ENCODE measurements at places on chromosomes 2 and 18. TPM values are rescaled to one million over a fixed set of nuclear protein-coding genes. Genes with fewer than 3 reads are reported as not detected.

GRCh38 chr2:236291911-236292310 lies 27.7 kb upstream of the ASB18 start:
- no peak for DNase-seq

DNA sequence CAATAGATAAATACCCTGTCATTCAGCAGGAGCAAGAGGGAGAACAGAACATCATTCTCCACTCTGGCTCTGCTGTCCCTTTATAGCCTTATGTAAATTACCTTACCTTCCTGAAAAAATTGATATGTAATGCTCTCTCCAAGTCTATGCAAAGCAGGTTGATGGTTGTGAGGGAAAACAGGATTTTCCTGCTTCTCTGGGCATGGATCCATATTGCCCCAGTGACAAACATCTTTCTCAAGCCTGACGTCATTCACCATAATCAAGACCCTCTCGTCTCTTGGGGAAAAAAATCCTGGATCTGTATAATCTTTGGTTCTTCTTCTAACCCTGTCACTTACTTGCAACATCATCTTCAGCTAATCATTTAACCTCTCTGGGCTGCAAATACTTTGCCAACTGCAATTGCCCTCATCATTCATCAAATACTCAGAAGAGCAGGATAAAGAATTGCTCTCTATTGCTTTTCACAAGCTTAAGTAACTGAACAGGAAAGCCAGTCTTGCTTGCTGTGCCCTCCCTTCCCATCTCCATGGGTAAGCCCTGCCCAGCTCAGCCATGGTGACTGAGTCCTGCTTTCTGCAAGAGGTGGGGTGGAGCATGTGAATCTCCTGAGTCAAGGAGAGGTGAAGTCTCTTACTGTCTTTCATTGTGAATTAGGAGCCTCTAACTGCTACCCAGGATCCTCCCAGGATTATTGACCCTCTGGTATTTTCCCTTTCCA lies 123.7 kb upstream of the KLF7 start:
- no peak for DNase-seq

- no peak for DNase-seq
Observed at GRCh38 chr2:99088017-99088416, 53.5 kb upstream of the C2orf15 start.

DNA sequence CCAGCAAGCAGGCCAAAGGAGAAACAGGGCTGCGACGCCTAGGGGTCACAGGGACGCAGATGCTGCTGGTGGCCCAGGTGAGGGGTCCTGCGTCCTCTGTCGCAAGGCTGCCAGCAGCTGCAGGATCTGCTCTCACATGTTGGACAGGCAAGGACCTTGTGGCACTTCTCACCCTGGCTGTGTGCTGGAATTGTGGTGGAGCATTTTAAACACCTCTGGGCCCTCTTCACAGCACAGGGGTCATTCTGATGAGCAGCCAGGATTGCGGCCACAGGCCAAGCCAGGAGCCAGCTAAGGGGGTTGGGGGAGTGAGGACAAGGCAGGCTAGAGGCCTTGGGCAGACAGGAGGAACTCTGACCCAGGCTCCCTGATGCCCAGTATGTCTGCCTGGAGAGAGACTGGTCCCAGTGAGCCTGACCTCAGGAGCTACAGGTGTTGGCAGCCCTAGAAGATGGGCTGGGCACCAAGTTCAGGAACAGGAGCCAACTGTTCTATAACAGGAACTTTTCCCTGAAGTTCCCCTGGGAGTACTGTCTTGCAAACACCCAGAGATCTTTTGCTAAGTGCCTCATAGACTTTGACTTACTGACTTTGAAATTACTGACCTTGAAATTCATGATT lies 40.2 kb downstream of the EFR3B start:
- no peak for DNase-seq

The RIT2 gene
- polyA plus RNA-seq, result 0.16 TPM

The MYO7B gene
- polyA plus RNA-seq, result 5.2 TPM

- no peak for DNase-seq
Observed at GRCh38 chr2:127506510-127506909, 19.8 kb downstream of the IWS1 start.

DNA sequence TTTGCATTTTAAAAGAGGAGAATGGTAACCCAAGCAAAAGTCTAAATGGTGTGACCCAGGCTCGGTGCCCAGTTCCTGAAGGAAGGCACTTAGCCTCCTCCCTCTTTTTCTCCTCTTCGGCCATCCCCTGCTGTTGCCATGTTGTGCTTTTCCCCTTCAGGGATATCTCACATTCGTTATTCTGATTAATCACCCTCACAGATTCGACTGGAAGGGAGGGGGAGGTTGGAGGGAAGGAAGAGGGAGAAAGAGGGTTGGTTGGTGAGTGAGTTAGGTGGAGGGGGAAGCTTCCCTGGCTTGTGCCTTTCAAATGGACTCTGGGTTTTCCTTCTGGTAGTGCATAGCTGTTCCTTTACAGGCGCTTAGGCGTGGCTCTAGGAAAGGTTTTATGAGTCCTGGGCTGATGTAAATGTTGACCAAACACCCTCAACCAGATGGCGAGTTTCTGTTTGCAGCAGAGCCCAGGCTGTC lies 39.0 kb upstream of the LYPD6B start:
- DNase-seq, result no peak

- DNase-seq, result no peak
Observed at GRCh38 chr2:132384491-132385151, 32.0 kb upstream of the GPR39 start.

The GPR155 gene
- 2.1 TPM for polyA plus RNA-seq

The TUBA3E gene
- 0.82 TPM for polyA plus RNA-seq

- DNase-seq, result no peak
Observed at GRCh38 chr18:64653068-64653467, 504.2 kb upstream of the LINC00305 start.

The CMPK2 gene
- 9.3 TPM for polyA plus RNA-seq

The FAM110C gene
- polyA plus RNA-seq, result 7.3 TPM

The SLC23A3 gene
- 2.6 TPM for polyA plus RNA-seq

- no peak for DNase-seq
Observed at GRCh38 chr2:68385220-68385906, 20.3 kb downstream of the PLEK start.

GRCh38 chr2:36404318-36404717 lies 48.7 kb downstream of the CRIM1 start:
- no peak for DNase-seq

DNA sequence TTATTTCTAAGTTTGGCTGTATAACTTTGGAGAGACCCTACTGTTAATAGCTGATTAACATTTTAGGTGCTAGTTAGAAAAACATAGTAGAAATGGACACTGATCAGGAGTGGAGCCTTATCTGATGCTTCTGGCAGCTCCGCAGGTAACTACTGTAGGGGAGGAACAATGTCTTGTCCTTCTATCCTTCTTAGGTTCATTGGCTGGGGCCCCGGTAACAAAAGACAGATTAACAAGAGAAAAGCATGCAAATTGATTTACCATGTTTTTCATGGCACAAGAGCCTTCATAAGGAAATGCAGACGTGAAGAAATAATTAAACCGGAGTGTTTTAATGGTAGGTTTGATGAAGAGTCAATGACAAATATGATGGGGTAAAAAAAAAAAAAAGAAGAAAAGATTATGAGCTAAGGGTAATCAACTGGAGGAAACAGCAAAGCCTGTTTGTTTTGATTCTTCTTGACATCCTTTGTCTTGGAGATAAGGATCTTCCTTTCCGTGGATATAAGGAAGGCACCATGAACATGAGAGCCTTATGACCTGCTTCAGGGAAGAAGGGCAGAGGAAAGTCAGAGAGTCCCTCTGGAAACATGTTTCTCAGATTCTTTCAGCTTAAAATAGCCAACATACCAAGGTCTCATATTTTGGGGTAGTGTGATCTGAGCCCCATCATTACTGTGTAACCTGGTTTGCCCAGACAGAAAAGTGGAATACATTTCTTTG lies 62.4 kb upstream of the GCFC2 start:
- DNase-seq, result no peak

DNA sequence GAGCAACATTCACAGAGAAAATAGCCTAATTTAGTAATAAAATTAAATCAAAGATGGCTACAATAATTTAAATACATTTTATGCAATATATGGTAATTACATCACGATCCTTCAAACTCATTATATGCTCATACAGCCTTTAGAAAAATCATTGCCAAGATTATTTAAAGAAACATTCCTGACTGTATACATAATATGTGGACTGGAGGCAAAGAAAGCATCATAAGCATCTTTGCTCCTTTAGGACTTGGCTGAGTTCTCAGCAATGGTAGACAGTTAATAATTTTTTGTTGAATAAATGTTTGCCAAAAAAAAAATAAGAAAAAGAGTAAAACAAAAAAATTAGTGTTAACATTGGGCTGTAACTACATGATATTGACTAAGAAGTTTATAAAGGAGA lies 26.9 kb downstream of the NCKAP5 start:
- DNase-seq, result no peak

DNA sequence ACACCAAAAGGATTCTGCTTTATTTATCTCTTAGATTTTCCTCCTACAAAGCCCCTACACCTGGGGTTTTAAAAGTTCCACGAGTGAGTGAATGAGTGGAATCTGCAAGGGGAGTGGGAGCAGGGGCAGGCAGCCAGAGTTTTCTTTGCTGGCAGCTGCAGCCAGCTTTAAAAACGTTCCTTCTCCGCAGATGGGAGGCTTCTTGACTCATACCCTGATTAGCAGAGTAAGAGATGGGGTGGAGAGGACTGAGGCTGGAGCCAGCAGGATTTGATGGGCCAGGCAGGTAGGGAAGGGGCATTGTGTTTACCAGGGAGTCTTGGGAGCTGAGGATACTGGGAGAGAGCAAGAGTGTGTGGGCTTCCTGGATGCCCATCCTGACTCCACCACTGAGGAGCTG lies 99.6 kb upstream of the TNP1 start:
- no peak for DNase-seq

DNA sequence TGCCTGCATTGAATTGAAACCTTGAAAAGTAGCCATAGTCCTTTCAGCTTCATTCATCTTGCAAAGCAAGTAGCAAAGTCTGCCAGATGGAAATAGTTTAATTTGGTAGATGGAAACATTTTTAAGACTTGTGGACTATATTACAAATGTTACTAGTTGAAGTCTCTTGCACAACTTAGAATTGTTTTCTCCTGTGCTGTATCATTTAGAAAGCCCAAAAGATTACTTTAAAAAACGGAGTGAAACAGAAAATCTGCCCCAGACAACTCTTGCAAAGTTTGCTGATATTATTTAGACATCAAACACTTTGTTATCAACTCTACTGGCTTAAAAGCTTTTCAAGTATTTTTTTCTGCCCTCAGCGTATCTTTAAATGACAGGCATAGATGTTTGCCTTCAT lies 335.0 kb downstream of the RPRM start:
- DNase-seq, result no peak

DNA sequence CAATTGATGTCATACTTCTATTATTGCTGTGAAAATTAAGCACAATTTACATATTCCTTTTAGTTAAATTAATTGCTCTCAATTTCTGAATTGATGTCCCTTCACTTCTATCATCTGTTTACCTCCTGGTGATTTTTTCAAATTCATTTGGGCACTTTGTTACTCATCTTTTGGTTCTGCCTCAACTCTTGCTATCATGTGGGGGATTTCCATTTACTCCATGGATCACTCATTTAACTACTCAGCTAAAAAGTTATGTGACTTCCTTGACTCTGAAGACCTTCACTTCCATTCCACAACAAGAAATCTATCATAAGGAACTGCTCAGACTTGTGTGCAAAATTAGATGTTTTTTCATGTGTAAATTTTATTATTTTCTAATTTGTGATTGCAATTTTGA lies 126.2 kb downstream of the EHBP1 start:
- no peak for DNase-seq

DNA sequence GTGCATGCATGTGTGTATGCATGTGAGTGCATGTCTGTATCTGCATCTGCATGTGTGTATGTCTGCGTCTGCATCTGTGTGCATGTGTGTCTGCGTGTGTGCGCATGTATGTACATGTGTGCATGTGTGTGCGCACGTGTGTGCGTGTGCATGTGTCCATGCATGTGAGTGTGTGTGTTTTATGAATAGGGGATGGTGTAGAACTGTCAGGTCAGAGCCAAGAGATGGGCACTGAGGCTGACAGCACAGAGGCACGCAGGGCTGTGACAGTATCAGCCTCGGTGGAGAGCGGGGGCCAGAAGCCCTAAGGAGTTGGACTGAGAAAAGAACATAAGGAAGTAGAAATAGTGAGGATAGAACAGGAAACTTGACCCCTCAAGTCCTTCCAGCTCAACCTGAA lies 494.0 kb upstream of the MYT1L start:
- no peak for DNase-seq

DNA sequence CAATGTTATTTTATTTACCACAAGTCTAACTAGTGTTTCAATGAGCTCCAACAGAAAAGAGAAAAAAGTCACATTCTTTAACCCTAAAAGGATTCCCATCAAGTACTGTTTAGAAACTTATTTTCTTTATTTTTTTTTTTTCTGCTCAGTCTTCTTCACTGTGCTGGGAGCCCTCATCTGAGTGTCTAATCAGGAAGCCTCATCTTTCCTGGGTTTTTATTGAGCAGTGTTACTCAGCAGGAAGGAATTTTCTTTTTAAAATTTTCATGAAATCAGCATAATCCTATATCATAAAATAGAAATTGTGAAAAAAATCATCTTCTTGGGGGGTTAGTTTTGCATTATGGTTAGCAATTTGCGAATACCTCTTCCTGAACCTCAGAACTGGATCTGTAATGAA lies 453.8 kb downstream of the CDH2 start:
- DNase-seq, result no peak
